ENCODE measurements at places on chromosomes 7 and 10.

DNA sequence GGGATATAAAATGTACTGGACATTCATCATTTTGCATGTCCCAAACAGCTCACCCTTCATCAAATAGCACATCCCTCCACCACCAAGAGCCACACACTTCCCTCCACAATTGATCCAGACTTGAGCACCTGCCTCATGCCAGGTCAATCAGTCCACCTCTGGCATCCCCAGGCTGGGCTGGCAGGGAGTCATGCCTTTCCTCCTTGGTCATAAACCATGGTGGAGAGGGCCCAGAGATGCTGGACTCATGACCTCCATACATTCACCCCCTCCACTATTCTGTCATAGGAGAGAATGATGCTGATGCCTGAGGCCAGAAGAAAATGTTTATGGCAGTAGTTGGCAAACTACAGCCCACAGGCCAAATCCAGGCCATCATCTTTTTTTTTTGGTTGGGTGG, 16.1 kb upstream of the GDF10 start:
- no peak for DNase-seq

GRCh38 chr7:47195641-47196040, 386.3 kb downstream of the TNS3 start:
- peak; percentile 80 for DNase-seq

GRCh38 chr7:93146472-93147141, 1.6 kb downstream of the SAMD9L start:
- no peak for DNase-seq

DNA sequence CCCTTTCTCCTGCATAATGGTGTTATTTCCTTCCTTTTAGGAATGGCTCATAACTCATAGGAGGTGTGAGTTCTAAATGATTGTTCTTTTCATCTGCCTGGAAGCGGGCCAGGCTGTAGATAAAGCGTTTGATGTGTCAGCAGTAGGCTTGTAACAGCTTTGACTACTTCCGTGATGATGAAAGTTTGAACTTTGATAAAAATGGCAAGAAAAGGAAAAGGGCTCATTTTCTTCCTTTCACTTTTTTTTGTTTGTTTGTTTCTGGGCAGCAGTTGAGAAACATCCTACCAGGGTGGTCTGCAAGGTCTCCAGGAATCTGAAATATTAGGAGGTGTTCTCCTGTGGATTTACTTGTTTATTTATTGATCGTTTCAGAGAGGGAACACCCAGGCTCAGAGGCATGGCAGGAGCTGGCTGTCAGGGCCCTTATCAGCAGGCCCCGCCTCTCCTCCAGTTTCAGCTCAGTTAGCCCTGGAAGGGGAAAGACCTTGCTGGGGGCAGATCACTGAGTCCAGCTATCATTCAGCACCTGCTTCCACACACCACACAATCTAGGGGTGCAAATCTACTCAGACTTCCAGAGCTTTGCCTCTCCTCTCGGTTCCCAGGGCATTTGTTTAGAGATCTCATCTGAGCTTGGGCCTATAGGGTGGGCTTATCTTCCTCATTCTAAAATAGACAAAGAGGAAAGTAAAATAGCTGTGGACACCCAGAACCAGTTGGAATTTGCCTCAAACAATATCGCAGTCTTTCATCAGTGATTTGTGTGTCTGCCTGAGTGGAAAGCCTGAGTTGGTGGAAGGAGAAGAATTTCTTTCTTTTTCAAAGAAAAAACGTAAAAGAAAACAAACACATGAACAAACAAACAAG, 130.9 kb downstream of the BMPER start:
- DNase-seq: no peak

DNA sequence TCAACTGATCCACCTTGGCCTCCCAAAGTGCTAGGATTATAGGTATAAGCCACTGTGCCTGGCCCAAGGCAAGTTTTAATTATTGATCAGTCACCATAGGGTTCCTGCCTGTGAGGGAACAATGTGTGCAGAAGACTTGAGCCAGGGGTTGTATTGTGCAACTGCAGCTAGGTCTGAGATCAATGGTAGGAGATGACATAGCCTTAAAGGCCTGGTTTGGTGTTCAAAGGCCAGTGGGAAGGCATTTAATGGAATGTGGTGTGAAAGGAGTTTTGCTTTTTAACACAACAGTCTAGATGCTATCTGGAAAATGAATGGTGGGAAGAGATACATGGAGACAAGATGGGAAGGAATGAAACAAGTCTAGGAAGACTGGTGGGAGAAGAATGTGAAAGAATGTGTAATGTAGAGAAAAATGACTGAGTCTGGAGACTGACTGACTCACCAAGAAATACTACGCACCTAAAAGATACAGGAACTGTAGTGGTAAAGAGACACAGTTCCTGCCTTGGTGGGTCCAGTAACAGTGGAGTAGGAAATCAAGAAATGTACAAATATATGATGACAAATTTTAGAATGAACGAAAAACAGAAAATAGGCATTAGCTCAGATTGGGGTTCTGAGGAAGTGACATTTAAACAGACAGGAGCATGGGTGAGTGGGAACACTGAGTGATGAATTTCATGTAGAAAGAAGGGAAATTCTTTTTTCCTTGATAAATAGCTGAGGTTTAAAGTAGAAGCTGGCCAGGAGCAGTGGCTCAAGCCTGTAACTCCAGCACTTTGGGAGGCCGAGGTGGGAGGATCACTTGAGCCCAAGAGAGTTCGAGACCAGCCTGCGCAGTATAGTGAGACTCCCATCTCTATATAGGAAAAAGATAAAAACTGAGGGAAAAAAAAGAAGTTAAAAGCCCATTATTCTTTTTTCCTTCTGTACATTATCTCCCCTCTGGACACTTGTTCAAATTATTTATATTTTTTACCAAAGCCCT, 9.4 kb downstream of the HNRNPF start:
- DNase-seq: no peak

DNA sequence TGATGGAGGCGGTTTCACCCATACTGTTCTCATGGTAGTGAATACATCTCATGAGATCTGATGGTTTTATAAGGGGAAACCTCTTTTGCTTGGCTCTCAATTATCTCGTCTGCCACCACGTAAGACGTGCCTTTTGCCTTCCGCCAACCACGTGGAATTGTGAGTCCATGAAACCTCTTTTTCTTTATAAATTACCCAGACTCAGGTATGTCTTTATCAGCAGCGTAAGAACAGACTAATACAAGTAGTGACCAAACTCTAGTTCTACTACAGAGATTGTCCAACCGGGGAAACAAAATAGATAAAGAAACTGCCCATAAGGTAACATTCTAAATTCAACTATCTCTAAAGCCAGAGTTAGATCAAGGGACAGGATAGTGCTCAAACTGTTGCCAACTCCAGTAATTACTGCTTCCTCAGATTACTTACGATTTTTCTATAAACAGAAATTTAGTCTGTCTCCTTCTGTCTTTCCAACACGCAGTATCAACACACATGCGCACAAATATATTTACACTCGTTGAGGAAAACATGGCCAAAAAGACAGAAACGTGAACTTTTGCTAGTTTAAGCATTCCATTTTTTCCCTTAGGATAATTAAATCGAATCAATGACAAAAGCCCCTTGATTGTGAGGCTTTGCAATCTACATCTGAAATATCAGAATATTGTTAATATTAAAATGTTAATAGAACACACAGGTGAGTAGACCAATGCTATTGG, 36.9 kb downstream of the CREB3L2 start:
- no peak for DNase-seq

DNA sequence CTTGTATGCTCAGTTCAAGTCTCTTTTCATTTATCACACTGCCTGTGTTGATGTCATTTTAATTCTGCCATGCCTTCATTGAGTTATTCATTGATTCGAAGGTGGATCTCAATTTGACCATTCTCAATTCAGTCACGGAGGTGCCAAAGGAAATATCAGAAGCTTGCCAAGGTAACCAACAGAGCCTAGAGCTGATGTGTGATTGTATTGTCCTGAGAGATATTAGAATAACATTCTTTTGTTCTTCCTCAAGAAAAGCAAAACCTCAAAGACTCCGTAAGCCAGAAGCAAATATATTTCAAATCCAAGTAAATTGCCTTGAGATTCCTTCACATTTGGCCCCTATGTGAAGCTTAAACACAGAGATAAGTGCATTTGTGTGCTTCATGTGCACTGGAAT, 345.3 kb downstream of the CXCL12 start:
- no peak for DNase-seq

DNA sequence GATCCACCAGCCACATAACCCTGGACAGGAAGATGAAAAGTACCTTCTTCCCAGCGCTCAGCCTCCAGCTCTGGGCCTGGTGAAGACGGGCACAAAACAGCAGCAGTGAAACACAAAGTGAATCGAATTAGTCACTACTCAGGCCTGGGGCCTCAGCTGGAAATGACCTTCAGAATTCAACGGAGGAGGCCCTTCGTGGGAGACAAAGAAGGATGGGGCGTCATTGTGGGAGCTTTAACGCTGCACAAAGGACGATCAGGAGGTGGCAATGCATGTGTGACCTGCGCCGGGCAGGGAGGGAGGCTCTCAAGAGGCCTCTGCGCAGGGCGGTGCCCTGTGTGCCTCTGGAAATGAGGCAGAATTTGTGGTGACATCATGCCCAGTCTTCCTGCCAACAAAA, 161.9 kb downstream of the DNAJB6 start:
- no peak for DNase-seq

DNA sequence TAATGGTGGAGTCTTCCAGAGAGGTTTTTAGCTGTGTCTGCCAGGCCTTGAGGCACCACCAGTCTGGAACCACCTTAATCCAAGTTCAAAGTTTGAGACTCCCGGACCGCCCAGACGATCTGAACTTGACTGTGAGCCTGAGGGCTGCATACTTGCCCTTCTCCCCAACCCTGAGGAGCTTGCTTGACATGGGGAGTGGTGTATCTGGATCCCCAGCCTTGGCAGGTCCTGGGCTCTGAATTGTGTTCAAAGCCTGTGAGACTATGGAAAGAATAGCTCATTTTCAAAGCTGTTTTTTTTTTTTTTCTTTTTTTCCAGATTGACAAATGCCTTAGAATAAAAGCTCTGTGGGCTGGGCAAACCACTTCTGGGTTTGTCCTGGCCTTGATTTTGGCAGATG, 22.3 kb upstream of the CAMK1D start:
- no peak for DNase-seq

GRCh38 chr10:1174022-1174421, 117.8 kb downstream of the WDR37 start:
- DNase-seq: no peak

DNA sequence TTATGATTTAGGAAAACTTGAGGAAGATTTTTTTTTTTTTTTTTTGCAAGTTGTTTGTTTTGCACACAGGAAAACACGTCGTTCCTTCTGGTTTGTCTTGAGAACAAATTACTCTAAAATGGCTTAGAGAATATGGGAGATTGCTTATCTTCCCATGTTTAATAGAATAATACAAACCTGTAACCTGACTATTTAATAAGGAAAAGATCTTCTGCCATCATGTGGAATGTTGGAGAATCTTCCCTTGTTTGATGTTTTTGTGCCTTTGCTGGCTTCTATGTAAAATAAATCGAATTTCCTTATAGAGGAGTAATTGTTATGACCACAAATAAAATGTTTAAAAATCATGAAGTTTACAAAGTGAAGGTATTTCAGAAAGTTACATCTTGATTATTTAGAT, 818.8 kb downstream of the GATA3 start:
- peak; percentile 6 for DNase-seq

- DNase-seq: no peak
These were observed 34.9 kb downstream of the PCGF6 start for GRCh38 chr10:103316087-103316486.

DNA sequence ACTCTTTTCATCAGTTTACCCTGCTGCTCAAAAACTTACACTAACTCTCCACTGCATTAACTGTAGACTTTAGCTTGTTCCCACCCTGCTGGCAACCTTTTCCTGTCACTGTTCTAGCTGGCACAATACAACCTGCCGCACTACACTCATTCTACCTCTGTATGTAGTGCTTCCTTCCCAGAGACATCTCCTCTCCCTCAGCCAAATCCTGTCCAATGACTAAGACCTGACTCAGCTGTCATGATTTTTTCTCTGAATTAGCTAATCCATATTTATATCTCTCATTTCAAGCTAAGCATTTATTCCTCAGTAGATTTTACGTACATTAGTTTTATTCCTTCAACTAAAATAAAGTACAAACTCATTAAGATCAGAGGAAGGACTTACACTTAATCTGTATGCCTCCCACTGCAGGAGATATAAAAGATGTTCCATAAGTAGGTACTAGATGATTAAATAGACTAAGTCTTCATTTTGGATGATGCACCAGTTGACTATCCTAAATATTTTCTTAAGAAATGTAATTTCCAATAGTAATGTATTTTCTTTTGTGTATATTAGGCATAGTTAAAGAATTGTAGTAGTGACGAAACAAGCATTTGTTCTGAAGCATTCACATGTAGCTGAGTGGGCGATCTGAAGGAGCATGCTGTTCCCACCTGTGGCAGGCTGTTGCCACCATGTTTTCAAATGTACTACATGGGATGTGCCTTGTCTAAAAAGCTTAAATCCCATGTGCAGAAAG, 189.1 kb downstream of the SKAP2 start:
- DNase-seq: no peak

All from GM23338 (cell line).